ENCODE measurements at places on chromosomes 11 and 22.

DNA sequence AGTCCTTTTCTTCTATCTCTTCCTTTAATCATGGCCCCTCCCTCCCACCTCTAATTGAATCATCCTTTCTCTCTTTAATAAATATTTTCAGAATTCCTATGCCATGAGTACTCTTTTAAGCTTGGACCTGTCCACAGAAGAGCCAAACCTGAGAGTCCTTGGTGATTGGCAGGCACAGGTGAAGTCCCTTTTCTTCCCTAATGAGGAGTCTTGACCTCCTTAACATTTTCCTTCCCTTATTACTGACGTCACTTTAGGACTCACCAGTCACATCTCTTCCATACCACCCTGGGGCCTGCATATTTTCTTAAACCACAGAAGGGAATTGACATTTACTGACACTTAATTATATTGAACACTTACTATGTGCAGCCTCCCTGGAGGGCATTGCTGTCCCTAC is 41.0 kb upstream of the RASSF10 start:
- DNase-seq, result no peak

DNA sequence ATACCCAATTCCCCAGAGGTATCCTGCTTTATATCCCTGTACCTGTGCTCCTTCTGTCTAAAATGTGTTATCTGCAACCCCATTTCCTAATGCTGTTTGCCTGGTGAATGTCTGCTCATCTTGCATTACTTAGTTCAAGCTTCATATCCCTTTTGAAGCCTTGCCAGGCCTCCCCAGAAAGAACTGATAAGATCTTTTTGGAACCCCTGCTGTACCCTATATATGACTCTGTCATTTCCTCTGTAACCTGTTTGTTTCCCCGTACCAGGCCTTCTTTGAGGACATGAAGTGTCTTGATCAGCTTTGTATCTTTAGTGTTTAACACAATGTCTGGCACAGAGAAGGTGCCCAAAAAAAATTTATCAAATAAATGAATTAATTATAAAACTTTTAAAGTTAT is 77.6 kb downstream of the LIF start:
- DNase-seq, result no peak

GRCh38 chr11:128172046-128172878 is 415.1 kb downstream of the ETS1 start:
- no peak for DNase-seq

- DNase-seq, result no peak
These were observed 82.9 kb downstream of the SPON1 start for GRCh38 chr11:14045417-14045816.
